Stimulated activated CD4-positive, alpha-beta T cell treated with anti-CD3 and anti-CD28 coated beads, Interleukin-1b, Interleukin-23, amount 100 ng/mL, for 1 hour (primary cell): ENCODE measurements at places on chromosomes 2 and 18.

DNA sequence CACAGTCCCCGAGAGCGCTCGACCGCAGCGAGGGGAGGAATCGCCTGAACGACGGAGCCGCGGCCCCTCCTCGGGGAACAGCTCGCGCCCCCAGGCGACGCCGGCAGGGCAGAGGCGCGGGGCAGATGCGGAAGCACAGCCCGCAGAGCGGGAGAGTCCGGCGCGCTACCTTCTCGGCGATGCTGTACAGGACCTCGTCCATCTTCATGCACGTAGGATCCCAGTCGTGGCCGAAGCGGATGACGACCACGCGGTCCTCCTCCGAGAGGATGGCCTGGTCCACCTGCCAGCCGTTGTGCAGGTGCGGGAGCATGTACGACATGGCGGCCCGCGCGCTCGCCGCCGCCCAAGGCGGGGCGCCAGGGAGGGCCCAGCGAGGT lies 302 bp downstream of the TXNL4A start:
- no peak for DNase-seq

DNA sequence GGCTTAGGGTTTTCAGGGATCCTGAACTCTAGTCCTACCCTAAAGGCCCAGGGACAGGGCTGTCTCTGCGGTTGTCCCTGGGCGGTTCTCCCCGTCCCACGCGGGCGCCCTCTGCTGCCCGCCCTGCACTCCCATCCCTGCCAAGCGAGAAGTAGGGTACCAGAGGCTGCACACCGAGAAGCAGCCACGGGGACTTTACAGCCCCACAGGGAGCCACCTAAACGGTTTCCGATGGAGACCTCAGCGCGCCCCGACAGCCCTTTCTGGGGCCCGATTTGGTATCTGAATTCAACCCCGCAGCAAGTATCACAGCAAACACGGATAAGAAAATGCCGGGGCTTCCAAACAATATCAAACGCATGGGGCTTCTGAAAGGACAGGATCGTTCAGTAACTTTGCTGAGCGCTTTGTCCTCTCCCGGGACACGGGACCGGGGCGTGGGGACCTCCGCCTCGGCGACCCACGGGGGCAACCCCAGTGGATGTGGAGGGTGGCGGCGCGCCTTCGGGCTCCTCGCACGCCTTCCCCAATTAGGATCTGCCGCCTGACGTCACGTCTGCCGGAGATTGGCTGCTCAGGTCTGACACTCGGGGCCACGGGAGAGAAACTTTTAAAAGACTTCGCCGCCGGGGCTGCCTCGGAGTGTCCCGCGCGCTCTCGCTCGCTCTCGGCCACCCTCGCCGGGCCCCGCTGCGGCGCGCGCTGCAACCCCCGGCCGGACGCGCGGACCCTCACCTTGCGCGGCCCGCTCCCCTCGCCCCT lies at the start of gene LTBP1:
LTBP1 (plus strand) TSS at position 640 of the 762 bp plus-strand sequence. CDS start 372 bp downstream, outside the sequence.
- peak; percentile 22 for DNase-seq

DNA sequence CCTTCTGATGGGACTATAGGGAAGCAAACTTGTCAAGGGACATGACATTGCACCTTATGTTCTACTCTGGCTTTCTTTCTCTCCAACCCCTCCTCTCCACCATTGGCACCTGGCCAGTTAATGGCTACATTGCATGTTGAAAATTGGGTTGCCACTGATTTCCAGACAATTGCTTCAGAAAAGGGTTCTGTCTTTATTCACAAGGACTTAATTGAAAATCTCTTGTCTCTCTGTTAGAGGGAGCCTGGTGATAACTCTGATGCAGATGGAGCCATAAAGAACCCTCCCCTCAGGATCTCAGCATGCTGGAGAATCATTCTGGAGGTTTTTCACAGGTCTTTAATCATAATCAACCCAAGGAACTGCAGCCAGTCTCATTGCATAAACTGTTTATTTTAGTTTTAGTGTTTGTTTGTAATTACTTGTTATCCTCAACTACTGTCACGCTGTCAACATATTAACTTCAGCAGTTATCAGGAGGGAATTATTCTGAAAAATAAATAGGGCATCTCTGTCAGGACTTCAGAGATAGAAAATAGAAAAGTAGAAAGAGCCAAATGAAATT lies 316.8 kb downstream of the RIT2 start:
- DNase-seq = no peak

- no peak for DNase-seq
These were observed 4.7 kb downstream of the CYTIP start for GRCh38 chr2:157438863-157439823.

DNA sequence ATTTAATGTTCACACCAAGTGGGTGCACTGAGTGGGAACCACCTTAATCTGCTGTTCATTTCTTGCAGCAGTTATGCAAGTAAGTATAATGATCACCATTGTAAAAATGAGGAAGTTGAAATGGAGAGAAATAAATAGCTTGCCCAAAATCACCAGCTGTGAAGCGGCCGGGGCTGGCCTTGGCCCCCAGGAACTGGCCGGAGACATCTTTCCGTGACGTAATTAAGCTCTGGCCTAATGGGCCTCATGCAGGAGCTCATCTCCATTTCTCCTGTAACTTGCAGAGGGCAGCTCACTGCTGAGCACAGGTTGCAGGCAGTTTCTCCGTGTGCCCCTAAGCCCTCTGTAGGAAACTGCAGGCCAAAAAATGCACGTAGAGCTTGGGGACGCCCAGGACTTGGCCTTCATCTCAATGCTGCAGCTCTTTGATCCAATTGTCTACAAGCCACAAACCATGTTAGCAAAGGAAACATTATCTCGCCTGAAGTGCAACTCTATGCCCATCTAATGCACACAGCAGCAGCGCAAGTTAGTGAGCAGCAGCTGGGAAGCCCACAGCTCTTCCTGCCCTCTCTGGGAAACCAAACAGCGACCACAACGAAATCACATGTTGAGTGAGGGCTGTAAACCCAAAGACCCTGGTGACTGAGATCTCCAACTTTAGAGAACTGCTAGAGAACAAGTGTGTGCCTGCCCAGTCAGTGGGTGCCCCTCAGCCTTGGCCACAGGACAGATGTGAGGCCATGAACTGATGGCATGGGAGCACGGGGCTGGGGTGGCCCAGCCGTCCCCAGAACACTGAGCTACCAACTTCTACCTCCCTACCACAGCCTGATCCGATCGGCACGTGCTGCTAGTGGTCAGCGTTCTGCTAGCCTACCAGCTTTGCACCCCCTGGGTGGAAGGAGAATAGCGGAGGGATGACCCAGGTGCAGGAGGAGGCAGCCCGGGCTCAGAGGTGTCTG lies 28.8 kb downstream of the APCDD1 start:
- DNase-seq = no peak

DNA sequence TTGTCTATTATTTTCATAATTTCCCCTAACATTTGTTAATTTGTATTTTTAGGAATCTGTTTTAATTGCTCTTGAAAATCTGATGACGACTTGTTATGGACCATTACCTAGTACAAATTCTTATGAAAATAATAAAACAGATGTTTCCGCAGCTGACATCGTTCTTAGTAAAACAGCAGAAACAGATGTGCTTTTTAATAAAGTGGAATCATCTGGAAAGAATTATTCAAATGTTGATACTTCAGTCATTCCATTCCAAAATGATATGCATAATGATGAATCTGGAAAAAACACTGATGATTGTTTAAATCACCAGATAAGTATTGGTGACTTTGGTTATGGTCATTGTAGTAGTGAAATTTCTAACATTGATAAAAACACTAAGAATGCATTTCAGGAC lies 69.9 kb downstream of the PMS1 start:
- no peak for DNase-seq

- DNase-seq = no peak
These were observed 195.7 kb upstream of the GALNT5 start for GRCh38 chr2:157061799-157062198.

DNA sequence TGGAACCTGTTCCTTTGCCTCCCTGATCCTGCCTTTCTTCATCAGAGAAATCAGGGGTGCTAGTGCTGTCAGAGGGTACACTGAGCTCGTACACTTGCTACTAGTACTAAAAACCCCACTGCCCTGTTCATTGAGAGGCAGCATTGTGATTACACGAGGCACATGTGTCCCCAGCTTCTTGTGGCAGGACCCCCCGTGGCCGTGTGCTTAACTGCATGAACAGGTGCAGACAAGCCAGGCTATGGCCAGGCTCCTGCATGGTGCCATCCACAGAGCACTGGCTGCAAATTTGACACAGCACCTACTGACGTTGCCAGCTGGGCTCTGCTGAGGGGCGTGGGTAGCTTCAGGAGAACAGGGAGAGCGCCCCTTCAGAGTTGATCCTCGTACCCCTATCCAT lies 248.4 kb downstream of the GLI2 start:
- DNase-seq = no peak

DNA sequence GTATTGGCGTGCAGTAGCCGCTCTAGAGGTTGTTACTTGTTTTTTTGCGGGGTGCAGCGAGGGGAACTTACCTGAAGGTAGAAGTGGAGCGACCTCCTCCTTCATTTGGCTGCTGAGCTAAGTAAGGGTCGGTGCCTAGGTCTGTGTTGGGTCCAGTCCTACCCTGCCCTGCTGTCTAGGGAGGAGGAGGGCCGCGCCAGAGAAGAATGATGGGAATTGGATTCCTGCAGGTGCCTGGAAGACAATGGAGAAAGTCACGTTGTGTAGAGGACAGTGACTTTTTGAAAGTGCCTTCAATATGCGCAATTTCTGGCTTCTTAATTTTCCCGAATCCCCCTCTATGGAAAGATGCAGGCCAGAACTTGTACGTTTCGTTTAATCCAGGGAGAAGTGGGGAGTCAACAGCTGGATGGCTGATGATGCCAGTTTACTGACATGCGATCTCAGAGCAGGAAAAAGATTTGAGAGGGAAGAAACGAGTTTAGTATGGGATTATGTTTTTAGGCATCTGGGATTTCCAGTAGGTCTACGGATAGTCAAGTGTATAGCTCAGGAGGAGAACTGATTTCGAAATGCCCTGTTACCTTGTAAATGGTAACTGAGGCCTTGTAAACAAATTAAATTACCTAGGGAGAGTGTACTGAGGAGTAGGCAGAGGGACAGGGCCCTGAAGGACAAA lies 653 bp downstream of the MRPS9 start:
- no peak for DNase-seq

DNA sequence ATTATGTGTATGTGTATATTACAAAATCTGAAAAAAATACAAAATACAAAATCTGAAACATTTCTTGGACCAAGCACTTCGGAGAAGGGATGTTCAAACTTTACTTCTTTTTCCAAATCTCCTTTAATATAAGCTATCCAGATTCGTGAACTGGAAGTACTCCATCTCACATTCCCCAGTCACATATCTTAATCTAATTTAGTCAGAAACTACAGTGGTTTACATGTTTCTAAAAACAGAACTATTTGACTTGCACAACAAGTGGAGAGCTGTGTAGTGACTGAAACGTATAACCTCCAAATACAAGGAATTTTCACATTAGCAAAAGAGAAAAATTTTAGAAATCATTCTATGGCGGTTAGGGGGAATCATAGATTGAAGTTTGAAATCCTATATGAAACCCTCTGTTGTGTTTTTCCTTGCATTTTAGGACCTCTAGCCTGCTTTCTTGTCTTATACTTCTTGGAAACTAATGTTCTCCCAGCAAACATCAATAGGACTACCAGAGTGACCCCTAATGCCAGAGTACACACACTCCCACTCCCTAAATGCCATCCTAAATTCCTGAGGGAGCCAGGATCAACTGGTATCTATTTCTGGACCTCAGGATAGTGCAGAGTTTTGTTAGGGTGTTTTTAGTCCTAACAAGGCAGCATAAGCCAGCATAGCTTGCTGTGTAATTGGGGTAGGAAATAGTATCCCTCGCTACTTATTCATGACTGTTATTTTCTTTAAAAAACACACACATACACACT lies 30.2 kb upstream of the ROCK1 start:
- DNase-seq = no peak

DNA sequence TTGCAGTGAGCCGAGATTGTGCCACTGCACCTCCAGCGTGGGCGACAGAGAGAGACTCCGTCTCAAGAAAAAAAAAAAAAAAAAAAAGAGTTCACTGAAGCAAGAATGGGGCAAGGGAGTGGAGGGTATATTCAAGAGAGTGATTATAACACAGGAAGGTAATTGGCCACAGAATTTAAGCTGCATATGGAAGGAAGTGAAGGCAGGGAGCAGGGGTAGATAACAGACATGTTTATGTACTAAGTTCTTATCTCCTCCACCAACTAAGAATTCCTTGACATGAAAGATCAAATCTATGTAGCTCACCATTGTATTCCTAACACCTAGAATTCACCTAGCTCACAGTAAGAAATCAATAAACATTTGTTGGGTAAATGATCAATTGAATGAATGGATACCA lies 37.3 kb downstream of the GKN2 start:
- DNase-seq = no peak

DNA sequence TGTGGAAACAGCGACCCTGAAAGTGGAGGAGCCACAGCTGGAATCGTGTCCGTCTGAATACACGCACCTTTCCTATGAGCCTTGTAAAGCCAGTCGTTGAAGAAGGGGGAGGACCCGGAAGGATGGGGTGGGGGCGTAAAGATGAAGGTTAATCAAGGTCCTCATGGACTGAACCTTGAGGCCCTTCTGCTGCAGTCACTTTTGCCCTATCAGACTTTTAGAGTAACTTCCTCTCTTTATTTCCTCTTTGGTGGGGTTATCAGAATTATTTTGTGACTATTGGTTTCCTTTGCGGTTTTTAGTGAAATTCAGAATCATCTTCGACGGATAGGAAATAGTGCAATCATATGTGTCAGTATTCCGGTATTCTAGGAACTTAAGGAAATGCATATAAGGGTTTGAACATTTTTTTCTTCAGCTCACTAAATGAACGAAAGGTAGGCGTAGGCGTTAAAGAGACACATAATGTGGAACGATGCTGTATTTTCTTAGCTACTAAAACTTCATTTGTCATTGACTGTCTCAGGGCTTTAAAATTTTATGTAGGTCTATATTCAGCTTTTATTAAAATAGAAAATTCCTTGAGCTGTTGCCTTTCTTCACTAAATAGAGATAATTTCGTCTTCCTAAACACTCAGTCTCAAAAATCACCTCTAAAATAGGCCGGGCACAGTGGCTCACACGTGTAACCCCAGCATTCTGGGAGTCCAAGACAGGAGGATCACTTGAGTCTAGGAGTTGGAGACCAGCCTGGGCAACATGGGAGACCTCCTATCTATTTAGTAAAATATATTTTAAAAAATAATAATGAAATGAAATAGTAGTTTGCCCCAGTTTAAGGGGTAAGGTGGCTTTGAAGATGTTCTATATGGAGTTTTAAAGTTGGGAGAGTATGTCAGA lies 1.4 kb upstream of the YES1 start:
- DNase-seq = peak; percentile 22

GRCh38 chr18:3691705-3692104 lies 241.7 kb downstream of the TGIF1 start:
- DNase-seq = no peak

DNA sequence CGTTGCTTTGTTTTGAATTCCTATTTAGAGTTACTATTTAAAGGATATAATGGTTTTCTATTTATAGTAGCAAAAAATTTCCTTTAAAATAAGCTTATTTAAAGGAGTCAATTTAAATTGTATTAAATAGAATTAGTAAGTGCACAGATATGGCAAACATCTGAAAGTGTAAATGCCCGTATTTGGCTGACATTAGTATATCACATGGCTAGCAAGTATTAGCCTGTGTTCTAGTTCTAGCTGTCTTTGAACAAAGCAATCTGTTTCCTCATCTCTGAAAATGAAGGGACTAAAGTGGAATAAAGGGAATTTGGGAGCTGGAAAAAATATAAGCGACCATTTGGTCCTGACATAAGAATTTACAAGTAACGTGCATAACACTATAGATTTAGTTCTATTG lies 32.2 kb downstream of the PELI1 start:
- no peak for DNase-seq

GRCh38 chr2:106267997-106268396 lies 73.9 kb upstream of the UXS1 start:
- no peak for DNase-seq
